T-cell (primary cell): ENCODE measurements at places on chromosomes 1 and 21. TPM values are rescaled to one million over a fixed set of nuclear protein-coding genes. Genes with fewer than 3 reads are reported as not detected.
A peak's percentile ranks its signal among the peaks of the same experiment; 100 is the strongest.

DNA sequence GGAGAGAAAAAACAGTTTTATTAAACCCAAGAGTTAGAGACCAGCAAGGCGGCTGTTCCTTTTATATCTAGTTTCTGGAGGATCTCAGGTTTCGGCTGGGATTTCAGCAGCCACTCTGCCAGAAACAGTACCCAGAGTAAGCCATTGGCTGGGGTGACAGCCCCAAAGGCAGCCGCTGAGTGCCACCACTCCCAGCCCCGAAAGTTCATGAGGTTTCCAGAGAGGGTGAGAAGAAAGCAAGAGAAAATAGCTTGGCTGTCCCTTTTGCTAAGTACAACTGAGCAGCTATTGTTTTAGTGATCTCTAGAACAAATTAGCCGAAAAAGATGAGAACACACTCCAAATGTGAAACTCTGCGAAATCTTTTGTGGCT is 1.2 kb downstream of the SH3BGR start:
- no peaks in the 10 kb centered on the region for H3K36me3 ChIP-seq
- H3K4me1 ChIP-seq = no peaks in the 10 kb centered on the region
- no peak overlapping the region for H3K4me3 ChIP-seq
- no peaks in the 10 kb centered on the region for H3K27me3 ChIP-seq
- no peak for DNase-seq

DNA sequence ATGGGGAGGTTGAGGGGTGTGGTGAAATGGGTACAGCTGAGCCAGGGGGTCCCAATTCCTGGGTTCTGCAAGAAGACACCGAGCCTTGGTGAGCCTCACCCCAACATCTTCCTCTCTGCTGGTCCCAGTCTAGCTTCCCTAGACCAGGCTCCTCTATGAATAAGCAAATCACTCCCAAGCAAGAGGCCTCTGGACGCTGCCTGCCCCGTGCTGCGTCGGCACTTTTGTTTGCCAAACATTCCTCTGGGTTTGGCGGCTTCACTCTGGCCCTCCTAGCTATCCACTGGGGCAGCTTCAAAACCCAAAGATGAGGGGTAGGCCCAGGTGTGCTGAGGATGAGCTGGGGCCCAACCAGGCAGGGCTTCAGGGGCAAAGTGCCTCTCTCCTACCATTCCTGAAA is 137.1 kb upstream of the CD34 start:
- no peak overlapping the region for H3K27ac ChIP-seq
- no peak for DNase-seq
- no peak overlapping the region for H3K4me3 ChIP-seq
- H3K27me3 ChIP-seq = no peaks in the 10 kb centered on the region

DNA sequence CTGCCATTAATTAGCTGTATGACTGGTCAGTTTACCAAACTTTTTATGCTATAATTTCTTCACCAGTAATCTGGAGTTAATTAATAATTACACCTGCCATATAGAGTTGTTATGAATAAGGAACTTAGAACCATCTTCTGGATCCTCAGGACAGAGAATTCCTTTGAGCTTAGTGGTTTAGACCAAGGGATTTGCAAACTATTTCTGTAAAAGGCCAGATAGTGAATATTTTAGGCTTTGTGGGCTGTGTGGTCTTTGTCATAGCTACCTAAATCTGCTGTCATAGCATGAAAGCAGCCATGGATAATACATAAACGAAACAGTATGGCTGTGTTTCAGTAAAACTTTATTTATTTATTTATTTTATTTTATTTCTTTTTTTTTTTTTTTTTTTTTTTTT is 9.0 kb downstream of the TIMM17A start:
- H3K4me1 ChIP-seq = no peaks in the 10 kb centered on the region
- H3K27ac ChIP-seq = no peak overlapping the region
- H3K4me3 ChIP-seq = no peak overlapping the region
- peaks cover 5% of the 10 kb centered on the region for H3K36me3 ChIP-seq

DNA sequence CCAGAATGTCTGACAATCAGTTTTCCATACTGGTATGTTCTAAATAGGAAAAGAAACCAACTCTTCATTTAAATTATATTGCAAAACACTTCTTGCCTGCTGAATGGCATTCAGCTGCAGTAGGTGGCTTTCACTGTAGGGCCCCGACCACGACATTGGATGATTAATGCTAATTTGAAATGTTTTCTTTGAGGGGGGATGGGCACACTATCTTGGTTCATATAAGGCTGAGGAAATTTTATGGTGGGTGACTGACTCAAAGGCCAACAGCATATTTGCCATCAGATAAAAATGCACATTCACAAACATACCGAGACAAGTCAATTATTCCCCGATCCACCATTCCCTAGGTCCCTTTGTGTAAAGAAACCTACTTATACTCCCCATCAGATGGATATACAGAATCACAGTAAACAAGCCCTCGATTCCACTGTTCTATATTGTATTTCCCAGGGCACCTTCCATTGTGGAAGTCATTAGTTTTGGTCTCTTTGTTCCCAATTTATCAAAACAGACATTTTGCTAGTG is 464.2 kb upstream of the DAB1 start:
- H3K27me3 ChIP-seq = peaks cover 2% of the 10 kb centered on the region
- no peak for DNase-seq

DNA sequence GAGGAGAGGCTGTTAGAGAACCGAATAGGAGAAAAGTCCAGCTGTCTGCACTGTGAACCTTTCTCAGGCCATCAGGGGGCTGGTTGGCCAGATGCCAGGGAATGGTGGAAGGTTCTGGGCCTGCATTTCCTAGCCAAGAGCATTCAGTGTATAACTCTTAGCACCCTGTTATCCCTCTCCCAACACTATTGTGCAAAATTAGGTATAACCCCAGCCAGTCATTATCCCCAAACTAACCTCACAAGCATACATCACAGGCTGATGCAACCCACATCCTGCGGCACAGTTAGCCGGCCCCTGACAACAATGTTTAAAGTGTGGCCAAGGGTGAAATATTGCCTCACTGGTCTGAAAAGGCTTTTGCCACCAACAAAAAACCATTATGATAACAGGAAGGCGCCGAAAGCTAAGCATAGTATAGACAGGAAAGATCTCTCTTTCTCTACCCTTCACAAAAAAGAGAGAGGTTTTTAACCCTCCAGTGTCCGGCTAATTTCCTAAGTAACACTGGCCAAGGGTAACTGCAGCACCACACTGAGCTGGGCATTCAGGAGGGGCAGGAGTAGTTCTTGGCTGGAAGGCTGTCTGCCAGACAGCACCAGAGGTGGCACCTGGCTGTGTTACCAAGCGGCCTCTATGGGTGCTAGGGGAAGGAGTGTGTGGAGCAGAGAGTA is 77.3 kb upstream of the BCAR3 start:
- H3K27me3 ChIP-seq = no peaks in the 10 kb centered on the region
- H3K4me3 ChIP-seq = no peak overlapping the region
- H3K36me3 ChIP-seq = no peaks in the 10 kb centered on the region
- no peak for DNase-seq
- peak overlapping the region; percentile 16 for H3K27ac ChIP-seq
- peaks cover 19% of the 10 kb centered on the region for H3K4me1 ChIP-seq

DNA sequence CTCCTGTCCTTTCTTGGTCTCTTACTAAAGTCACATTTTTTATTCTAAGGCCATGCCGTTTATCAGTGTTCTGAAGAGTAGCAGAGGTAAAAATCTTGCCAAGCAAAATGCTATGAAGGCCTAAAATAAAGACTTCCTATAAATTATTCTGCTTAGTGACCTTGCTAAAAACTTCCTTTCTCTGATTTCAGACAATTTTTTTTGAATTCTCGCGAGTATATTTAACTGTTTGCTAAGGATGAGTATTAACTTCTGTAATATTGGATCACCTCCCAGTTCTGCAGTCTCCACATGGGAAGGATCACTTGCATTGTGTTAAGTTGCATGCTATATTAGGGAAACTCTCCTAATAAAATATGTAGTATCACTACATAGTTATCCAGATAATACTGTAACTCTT is 123.4 kb upstream of the SNX7 start:
- H3K36me3 ChIP-seq = no peaks in the 10 kb centered on the region
- no peak overlapping the region for H3K27ac ChIP-seq
- H3K27me3 ChIP-seq = no peaks in the 10 kb centered on the region
- H3K4me1 ChIP-seq = no peaks in the 10 kb centered on the region
- H3K4me3 ChIP-seq = no peak overlapping the region
- no peak for DNase-seq

- peaks cover 17% of the 10 kb centered on the region for H3K36me3 ChIP-seq
- H3K4me1 ChIP-seq = no peaks in the 10 kb centered on the region
- H3K27ac ChIP-seq = no peak overlapping the region
- H3K27me3 ChIP-seq = no peaks in the 10 kb centered on the region
- no peak overlapping the region for H3K4me3 ChIP-seq
- no peak for DNase-seq
Measured at GRCh38 chr1:39758556-39759435, 12.4 kb downstream of the OXCT2 start.

- no peak overlapping the region for H3K4me3 ChIP-seq
- H3K27me3 ChIP-seq = no peaks in the 10 kb centered on the region
- H3K4me1 ChIP-seq = no peaks in the 10 kb centered on the region
- no peaks in the 10 kb centered on the region for H3K36me3 ChIP-seq
- no peak overlapping the region for H3K27ac ChIP-seq
Measured at GRCh38 chr1:101898137-101898536, 98.6 kb downstream of the OLFM3 start.

- H3K27ac ChIP-seq = no peak overlapping the region
- no peaks in the 10 kb centered on the region for H3K27me3 ChIP-seq
- no peak for DNase-seq
- peaks cover 3% of the 10 kb centered on the region for H3K4me1 ChIP-seq
- H3K36me3 ChIP-seq = no peaks in the 10 kb centered on the region
- peak overlapping the region; percentile 17 for H3K4me3 ChIP-seq
Measured at GRCh38 chr1:156160000-156160742, 6.8 kb downstream of the SEMA4A start.

- peaks cover 4% of the 10 kb centered on the region for H3K27me3 ChIP-seq
- no peaks in the 10 kb centered on the region for H3K36me3 ChIP-seq
- no peak overlapping the region for H3K27ac ChIP-seq
Measured at GRCh38 chr1:213719462-213719861, 268.3 kb upstream of the PROX1 start.

GRCh38 chr1:214473387-214473786 is 78.0 kb downstream of the PTPN14 start:
- no peaks in the 10 kb centered on the region for H3K36me3 ChIP-seq
- H3K4me3 ChIP-seq = no peak overlapping the region
- H3K27me3 ChIP-seq = no peaks in the 10 kb centered on the region
- no peaks in the 10 kb centered on the region for H3K4me1 ChIP-seq
- no peak for DNase-seq

GRCh38 chr1:94714152-94714551 is 106.0 kb upstream of the SLC44A3 start:
- no peak overlapping the region for H3K27ac ChIP-seq
- H3K4me3 ChIP-seq = no peak overlapping the region
- no peaks in the 10 kb centered on the region for H3K4me1 ChIP-seq
- no peaks in the 10 kb centered on the region for H3K36me3 ChIP-seq
- no peaks in the 10 kb centered on the region for H3K27me3 ChIP-seq

DNA sequence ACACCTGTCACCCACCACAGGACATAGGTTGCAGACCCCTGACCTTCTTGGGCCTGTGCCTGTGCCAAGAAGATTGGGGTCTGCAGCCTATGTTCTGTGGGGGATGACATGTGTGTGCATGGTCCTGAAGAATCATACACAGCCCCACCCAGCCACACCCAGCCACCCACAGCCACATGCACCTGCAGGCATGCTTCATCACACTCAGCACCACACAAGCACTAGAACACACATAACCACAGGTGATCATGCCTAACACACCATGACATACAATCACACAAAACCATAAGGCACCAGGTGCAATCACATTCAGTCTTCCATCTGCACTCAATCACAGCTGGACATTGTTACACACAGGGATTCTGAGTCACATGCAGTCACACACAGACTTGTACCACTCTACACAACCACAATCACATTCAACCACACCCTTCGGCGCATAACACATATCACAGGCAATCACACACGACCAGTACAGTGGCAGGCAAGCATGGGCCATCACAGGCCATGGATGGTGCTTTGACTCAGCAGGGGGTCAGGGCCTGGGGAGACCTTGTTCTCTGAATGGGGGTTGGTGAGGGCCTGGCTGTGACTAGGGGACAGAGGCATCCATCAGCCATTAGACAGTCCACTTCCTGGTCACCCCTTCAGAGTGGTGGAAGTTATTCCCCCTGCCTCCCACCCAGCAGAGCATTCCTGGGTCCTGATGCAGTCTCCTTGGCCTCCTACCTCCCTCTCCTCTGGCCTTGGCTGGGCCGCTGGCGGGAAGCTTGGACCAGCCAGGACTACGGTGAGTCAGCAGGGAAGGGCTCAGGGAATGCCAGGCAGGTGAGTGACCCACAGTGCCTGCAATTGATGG is 44.3 kb upstream of the EPS8L3 start:
- H3K4me1 ChIP-seq = peaks cover 13% of the 10 kb centered on the region
- no peak for DNase-seq
- no peaks in the 10 kb centered on the region for H3K27me3 ChIP-seq
- no peaks in the 10 kb centered on the region for H3K36me3 ChIP-seq
- no peak overlapping the region for H3K27ac ChIP-seq

- H3K36me3 ChIP-seq = no peaks in the 10 kb centered on the region
- peaks cover 34% of the 10 kb centered on the region for H3K4me1 ChIP-seq
- no peak for DNase-seq
- no peak overlapping the region for H3K27ac ChIP-seq
- peaks cover 95% of the 10 kb centered on the region for H3K27me3 ChIP-seq
Measured at GRCh38 chr1:156640842-156641706, 843 bp upstream of the BCAN start.

DNA sequence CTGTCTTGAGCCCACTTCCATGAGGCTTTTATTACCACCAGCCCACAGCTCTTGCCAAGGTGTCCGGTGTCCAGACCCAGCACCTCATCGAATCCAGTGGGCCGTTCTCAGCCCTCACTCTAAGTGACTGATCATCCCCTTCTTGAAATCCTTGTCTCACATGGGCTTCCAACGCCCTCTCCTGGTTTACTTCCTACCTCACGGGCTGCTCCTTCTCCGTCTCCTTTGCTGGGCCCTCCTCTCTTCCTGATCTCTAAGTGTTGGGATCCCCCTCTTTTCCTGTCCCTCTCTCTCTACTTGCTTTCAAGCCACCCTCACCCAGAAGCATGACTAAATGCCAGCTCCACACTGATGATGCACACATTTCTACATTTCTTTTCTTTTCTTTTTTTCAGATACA is 9.0 kb upstream of the RHBG start:
- H3K36me3 ChIP-seq = no peaks in the 10 kb centered on the region
- peaks cover 3% of the 10 kb centered on the region for H3K27me3 ChIP-seq

The TESK2 gene
- 5.5 TPM for total RNA-seq

The USH2A gene
- total RNA-seq = not detected

The OR2G2 gene
- total RNA-seq = not detected

The KCNQ4 gene
- total RNA-seq = 0.26 TPM

The SYT11 gene
- total RNA-seq = 9.0 TPM

The CD5L gene
- total RNA-seq = not detected

The LCE1E gene
- not detected for total RNA-seq
